ENCODE measurements at places on chromosomes 6 and 20. TPM values are rescaled to one million over a fixed set of nuclear protein-coding genes. Genes with fewer than 3 reads are reported as not detected.

Gene RNF146
- 37.7 TPM for total RNA-seq

Gene OR10C1
- total RNA-seq, result not detected

GRCh38 chr6:51396583-51396982 lies 577.9 kb downstream of the TFAP2B start:
- no peak for DNase-seq

DNA sequence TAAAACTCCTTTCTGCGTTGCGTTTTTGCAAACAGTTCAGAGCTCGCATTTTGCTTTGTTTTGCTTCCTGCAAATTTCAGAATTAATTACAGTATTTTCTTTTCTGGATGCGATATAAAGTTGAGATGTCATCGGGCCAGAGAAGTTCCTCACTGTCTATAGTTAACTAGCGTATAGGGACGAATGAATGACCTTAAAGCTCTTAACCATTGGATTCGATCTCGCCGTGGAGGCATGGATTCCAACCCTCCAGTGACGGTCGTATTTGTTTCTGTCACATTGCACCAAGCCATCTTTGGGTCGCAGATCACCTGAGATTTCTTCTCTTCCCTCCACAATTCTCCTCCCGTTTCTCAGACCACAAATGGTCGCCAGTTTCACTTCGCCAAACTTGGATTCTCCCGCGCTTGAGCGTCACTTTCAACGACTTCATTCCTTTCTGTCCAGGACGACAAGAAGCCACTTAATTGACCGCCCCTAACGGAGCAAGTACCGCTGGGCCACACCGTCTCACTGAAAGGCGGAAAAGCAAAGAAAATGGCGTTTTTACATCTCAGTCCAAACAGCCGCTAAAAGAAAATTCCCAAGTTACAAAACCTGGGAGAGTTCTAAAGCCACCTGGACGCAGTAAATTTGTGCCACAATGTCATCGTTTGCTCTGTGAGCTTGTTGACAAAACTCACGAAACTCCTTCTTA lies 85.3 kb upstream of the ZNF184 start:
- no peak for DNase-seq

Gene WFDC2
- total RNA-seq, result 1.7 TPM

Gene GPR6
- total RNA-seq, result not detected

DNA sequence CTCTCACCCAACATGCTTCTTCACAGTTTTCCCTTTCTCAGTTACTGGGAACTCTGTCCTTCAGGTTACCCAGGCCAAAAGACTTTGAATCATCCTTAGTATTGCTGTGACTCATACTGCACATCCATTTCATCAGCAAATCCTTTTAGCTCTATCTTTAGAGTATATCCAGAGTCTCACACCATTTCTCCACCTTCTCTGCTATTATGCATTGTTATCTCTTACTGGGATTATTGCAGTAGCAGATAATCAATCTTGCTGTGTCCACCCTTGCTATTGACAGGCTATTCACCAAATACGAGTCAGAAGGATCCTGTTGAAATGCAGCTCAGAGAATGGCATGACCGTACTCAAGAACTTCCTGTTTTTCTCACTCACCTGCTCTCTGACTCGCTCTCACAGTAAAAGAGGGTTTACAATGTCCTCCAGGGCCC lies 57.3 kb downstream of the BCKDHB start:
- no peak for DNase-seq

Gene FAM217A
- total RNA-seq, result not detected

Gene RNF5
- 28.2 TPM for total RNA-seq

DNA sequence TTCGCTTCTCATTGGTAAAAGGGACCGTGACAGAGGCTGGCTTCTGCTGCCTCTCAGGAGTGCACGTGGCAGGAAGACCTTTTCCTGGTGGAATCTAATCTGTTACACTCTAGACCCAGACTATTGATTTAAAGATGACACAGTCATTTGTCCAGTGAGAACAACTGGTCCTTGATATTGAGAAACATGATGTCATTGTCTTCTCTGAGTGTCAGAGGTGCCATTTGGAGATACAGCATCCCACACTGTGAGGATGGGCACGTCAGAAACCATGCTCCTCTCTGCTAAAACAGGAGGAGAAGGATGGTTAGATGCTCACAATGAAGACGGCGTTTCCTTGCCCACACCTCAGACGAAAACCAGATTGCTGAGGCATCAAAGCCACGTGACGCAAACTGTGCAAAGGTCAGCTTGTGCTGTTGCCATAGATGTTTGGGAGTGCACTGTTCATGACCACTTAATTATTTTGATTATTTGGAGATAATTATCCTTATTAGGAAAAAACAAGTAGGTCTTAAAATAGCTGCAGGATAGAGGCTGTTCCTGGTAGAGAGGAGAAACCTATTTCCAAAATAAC lies 169.0 kb downstream of the SMOC2 start:
- no peak for DNase-seq

Gene MYLK4
- total RNA-seq, result 0.36 TPM

DNA sequence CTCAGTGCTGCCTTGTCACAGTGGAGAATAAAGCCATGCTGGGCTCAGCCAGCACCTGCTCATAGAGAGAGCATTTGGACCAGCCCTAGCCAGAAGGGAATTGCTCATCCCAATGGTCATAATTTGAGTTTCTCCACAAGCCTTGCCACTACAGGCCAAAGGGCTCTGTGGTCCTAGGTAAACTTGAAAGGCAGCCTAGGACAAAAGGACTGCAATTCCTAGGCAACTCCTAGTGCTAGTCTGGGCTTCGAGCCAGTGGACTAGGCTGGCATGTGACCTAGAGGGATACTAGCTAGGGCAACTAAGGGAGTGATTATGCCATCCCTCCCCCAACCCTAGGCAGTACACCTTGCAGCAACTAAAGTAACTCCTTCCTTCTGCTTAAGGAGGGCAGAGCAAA lies 516.2 kb downstream of the BCKDHB start:
- DNase-seq, result no peak

Gene GRM4
- total RNA-seq, result not detected

GRCh38 chr6:154232013-154232910 lies 124.3 kb downstream of the IPCEF1 start:
- DNase-seq, result peak; percentile 40

- no peak for DNase-seq
These were observed 36.7 kb downstream of the MAN1A1 start for GRCh38 chr6:119312875-119313338.

- DNase-seq, result no peak
These were observed 19.9 kb downstream of the ADGRF1 start for GRCh38 chr6:47022191-47022590.

- no peak for DNase-seq
These were observed 315.9 kb downstream of the TFAP2A start for GRCh38 chr6:10098756-10099528.

Gene CD83
- 5.1 TPM for total RNA-seq

GRCh38 chr20:6055161-6055783 lies 1.4 kb upstream of the LRRN4 start:
- DNase-seq, result no peak

- peak; percentile 75 for DNase-seq
These were observed at the start of gene MICB for GRCh38 chr6:31497531-31498476. MICB (plus strand) TSS chr6:31498145; CDS start chr6:31498194, 49 bp downstream.

GRCh38 chr6:145420599-145420998 lies 314.7 kb downstream of the EPM2A start:
- DNase-seq, result no peak

GRCh38 chr6:56040889-56041301 lies 165.5 kb upstream of the BMP5 start:
- no peak for DNase-seq

- no peak for DNase-seq
These were observed 105.8 kb upstream of the DUSP22 start for GRCh38 chr6:186340-186965.

- no peak for DNase-seq
These were observed 723 bp upstream of the SNPH start for GRCh38 chr20:1265226-1265915.

DNA sequence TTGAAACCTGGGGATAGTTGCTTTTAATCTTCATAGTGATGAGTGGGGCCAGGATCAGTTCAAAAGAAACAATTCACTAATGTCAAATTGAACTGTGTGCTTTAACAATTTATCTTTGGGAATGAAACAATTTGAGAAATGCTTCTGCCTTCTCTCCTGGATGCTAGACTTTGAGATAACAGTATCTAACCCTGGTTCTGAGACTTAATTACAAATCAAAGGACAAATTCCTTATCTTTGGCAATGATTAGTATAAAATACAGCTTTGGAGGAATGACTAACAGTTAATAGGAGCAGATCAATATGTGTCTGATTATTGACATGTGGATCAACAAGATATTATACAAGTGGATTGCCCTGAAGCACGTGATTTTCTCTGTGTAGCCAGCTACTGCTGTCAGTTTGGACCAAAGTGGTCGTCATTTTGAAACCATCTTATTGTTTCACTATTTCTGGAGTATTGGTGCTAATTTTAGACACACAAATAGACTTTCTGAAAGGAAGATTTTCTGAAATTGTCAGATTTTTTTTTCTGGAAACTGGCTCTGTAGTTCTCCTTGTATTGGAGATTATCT lies 6.2 kb upstream of the FLRT3 start:
- no peak for DNase-seq

Gene TINAG
- not detected for total RNA-seq

DNA sequence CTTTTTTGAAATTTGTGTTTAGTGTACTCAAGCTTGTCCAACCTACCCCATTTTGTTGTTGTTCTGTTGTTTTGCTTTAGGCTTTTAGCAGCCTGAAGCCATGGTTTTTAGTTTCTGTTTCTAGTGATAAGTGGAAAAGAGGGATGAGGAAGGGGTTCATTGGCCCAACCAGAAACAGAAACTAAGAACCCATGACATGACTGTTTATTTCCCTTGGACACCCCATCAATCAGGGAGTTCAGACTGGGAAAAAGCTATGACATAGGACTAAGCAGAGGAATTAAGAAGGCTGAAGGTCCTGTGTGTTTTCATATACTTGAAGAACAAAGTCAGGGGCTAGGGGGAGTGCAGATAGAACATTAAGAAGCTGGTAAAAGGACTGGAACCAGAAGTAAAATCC lies 194.5 kb upstream of the THEMIS start:
- DNase-seq, result no peak

Gene SLC22A7
- not detected for total RNA-seq

GRCh38 chr6:166693880-166694279 lies 66.8 kb upstream of the RPS6KA2 start:
- no peak for DNase-seq

- DNase-seq, result no peak
These were observed 452.7 kb downstream of the PREX1 start for GRCh38 chr20:48374991-48375595.

Gene FILIP1
- not detected for total RNA-seq

- DNase-seq, result peak; percentile 26
These were observed 45.9 kb upstream of the RALY start for GRCh38 chr20:33947709-33948295.

- DNase-seq, result no peak
These were observed 277.0 kb downstream of the CDKAL1 start for GRCh38 chr6:20811109-20811761.

GRCh38 chr6:593139-593906 lies 63.6 kb downstream of the HUS1B start:
- peak; percentile 28 for DNase-seq

GRCh38 chr6:131561925-131562707 lies 10.9 kb upstream of the ARG1 start:
- no peak for DNase-seq

- no peak for DNase-seq
These were observed 8.7 kb upstream of the GMPR start for GRCh38 chr6:16229700-16230099.
